Stimulated activated CD8-positive, alpha-beta memory T cell treated with anti-CD3 and anti-CD28 coated beads, Interleukin-2, amount 100 ng/mL, for 1 hour (primary cell): ENCODE measurements at places on chromosomes 4 and X.

- DNase-seq, result no peak
Observed at GRCh38 chrX:12234534-12235329, 96.5 kb downstream of the FRMPD4 start.

- no peak for DNase-seq
Observed at GRCh38 chrX:43882294-43882681, at the start of gene MAOB. Gene MAOB, minus strand, starts transcription at chrX:43882450. Its CDS starts 151 bp downstream, at chrX:43882299.

GRCh38 chr4:99606716-99607115, 32.1 kb downstream of the MTTP start:
- DNase-seq, result no peak

DNA sequence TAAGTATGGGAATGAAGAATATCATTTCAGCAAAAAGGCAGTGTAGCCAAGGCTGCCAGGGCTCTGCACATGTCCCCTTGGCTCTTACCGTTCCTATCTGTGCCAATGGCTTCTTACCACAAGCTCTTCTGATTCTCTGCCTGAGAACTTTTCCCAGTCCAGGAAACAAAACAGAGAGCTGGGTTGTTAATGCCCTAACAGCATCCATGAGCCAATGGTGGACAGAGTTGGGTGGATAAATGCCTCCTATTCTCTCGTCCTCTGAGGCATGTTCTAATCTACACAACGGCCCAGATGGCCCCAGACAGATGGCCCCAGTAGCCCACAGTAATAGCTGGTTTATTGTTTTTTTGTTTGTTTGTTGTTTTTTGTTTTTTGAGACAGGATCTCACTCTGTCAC, 28.0 kb downstream of the SCD5 start:
- DNase-seq, result no peak

- DNase-seq, result no peak
Observed at GRCh38 chrX:149652232-149652981, 20.8 kb upstream of the TMEM185A start.

DNA sequence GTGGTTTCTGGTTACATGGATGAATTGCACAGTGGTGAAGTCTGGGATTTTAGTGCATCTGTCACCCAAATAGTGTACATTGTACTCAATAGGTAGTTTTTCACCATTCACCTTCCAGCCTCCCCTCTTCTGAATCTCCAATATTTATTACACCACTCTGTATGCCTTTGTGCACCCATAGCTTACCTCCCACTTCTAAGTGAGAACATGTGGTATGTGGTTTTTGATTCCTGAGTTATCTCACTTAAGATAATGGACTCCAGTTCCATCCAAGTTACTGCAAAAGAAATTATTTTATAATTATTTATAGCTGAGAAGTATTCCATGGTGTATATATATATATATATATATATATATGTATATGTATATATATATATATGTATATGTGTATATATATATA, 155.8 kb downstream of the HHIP start:
- DNase-seq, result no peak

DNA sequence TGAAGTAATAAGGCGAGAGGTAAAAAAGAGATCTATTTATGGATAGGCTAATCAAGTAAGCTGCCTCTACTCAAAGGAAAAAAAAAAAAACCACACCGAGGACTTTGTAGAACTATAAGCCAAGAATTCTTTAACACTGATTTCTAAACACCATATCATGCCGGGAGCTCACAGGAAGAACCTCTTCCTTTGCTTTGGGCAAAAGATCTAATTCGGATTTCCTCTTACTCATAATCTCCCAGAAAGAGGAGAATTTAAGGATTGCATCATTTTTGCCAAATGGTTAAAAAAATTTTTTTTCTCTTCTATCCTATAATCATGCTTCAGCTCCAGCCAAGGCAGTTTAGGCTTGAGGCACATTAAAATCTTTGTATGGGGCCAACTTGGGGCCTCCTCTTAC, 95.5 kb downstream of the ZNF827 start:
- no peak for DNase-seq

DNA sequence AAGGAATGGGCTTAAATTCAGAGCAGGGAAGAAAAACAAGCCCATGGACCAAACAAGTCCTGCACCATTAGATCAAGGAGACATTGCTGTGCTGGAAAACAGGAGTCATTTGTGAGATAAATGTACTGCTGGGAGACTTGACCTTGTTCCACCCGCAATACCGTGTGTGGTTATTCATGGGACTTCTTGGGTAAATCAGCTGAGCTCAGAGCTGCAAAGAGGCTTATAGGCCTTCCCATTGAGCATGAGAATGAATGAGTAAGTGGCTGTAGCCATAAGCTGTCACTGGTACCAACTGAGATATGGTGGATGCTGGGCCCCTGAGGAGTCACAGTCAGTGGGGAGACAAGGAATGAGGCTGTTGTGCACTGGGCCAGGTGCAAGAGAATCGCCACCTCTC, 2.3 kb upstream of the CYTL1 start:
- no peak for DNase-seq
